DMS79 (cell line): ENCODE measurements at places on chromosomes 6 and 20.

- no peak for DNase-seq
These were observed 148.1 kb downstream of the ZDHHC14 start for GRCh38 chr6:157528931-157529653.

- no peak for DNase-seq
These were observed 19.8 kb downstream of the SUMO4 start for GRCh38 chr6:149419696-149420404.

- DNase-seq = no peak
These were observed 109.3 kb downstream of the ADGRG6 start for GRCh38 chr6:142411145-142411544.

DNA sequence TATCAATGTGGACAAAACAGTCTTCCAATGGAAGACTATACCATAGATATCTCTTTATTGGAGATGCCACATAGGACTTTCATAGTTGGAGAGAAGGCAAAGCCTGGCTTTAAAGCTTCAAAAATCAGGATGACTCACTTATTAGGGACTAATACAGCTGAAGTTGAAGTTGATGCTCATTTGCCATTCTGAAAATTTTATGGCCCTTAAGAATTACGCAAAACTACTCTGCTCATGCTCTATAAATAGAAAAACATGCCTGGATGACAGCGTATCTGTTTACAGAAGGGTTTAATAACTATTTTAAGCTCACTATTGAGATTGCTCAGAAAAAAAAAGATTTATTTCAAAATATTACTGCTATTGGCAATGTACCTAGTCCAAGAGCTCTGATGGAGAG is 155.5 kb upstream of the DST start:
- no peak for DNase-seq

DNA sequence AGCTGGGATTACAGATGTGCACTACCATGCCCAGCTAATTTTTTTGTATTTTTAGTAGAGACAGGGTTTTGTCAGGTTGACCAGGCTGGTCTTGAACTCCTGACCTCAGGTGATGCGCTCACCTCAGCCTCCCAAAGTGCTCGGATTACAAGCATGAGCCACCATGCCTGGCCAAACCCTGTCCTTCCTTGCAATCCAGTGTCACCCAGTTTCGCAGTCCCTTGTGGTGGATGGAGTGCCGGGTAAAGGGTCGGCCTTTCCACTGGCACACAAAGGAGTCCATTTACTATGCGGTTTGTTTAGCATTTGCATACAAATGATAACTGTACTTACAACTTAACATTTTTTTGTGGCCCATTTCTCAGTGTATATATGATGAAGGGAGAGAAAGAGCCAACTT is 99.3 kb upstream of the TIAM2 start:
- no peak for DNase-seq

GRCh38 chr20:63744158-63744557 is 4.6 kb downstream of the SLC2A4RG start:
- DNase-seq = no peak

DNA sequence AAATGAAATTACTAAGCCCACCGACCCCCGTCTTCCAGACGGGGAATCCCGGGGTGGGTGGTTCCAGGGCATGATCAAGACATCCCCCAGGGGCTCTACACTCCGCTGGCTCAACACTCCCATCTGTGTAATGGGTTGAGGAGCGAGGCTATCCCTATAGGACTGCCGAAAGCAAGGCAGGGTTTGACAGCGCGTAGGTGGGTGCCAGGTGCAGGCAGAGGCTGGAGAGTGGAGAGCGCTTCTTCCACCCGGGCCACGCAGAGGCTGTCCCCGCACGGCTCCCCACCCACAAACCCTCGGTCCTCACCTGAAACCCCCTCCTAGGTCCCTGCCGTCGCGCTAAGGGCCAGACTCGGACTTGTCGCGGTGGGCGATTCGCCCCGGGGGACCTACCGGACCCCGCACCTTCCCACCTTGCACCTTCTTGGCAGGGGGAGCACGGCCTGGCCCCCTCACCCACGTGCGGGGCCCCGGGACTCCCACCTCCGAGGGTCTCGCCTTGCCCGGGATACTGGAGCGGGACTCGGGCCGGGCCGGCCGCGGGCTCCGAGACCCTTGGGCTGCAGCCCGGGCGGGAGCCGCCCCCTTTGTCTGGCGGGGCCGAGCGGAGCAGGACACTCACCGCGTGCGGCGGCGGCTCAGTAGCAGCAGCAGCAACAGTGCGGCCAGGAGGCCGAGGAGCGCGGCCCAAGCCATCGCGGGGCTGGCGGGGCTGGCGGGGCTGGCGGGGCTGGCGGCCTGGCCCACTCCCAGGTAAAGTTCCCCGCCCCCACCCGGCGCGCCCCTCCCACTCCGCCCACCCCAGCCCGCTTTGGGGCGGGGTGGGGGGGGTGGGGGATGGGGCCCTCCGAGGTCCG is at the start of gene PTGIS:
PTGIS (minus strand) TSS at position 717 of the 857 bp plus-strand sequence; CDS start at position 696, 21 bp downstream.
- DNase-seq = no peak

- DNase-seq = no peak
These were observed 336.9 kb downstream of the CD83 start for GRCh38 chr6:14454473-14454775.

DNA sequence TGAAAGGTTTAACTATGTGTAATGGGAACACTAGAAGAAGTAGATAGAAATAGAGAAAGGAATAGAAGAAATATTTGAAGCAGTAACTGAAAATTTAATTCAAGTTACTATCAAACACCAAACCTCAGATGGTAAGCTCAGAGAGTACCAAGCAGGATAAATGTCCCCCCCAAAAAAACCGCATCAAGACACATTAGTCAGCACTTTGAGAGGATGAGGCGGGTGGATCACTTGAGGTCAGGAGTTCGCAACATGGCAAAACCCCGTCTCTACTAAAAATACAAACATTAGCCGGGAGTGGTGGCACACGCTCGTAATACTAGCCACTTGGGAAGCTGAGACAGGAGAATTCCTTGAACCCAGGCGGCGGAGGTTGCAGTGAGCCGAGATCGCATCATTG is 253.1 kb downstream of the C6orf118 start:
- DNase-seq = no peak

- no peak for DNase-seq
These were observed 339.7 kb downstream of the TBC1D32 start for GRCh38 chr6:120994573-120994967.

- no peak for DNase-seq
These were observed 29.8 kb downstream of the HM13 start for GRCh38 chr20:31543966-31544598.

GRCh38 chr20:57977141-57977540 is 251.3 kb downstream of the ANKRD60 start:
- no peak for DNase-seq

DNA sequence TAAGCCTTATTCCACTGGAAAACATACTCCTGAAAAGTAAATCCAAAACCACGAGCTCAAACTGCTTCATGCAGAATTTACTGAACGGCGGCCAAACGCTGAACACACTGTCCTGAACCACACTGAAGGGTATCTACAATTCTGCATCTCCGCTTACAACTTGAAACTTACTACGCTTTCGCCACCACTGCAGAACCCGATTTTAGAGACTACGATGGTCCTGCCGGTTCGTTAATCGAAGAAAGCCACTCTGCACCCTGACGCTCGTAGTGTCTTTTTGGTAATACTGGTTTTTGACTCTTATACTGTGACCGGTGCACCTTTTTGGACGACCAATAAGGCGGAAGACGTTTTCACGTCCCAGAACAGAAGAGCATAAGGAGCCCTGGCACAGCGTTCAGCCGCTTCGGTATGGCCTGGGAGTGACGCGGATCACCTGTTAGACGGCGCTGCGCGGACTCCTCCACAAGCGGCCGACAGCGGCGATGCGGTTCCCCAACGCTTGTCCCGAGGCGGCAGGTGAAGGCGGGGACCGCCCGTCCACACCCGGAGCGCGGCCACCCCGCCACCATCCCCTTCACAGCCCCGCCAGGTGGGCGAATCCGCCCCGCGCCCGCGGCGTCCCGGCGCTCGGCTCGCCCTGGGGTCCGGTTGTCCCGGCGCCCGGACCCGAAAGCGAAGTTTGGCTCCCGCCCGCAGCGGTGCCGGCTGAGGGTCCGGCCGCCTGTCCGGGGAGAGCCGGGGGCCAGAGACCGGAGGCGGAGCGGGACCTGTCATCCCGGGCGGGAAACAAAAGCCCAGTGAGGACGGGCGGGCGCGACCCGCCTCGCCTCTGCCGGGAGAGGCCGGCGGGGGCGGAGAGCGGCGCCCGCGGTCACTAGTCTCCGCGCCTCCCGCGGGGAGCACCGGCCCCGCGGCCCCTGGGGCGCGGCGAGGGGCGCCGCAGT is 784 bp downstream of the FKBP5 start:
- peak; percentile 37 for DNase-seq

GRCh38 chr6:158561938-158562337 is 2.0 kb downstream of the TMEM181 start:
- DNase-seq = no peak

DNA sequence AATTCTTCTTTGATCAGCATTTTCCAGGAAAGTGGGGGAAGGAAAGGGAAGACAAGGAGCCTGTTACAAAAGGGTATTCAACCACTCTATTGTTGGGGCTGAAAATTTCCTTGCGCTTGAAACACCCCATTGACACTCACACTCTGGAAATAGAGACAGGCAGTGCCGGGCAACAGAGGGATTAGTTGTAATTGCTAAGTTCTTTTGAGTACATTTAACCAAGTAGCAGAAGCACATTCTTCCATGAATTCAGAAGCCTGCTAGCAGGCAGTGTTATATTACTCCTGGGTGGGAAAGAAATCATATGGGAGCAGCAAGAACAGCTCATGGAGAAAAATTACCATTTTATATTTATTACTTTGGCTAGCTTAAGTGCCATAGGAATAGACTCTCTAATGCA is 745.5 kb downstream of the C6orf118 start:
- no peak for DNase-seq

DNA sequence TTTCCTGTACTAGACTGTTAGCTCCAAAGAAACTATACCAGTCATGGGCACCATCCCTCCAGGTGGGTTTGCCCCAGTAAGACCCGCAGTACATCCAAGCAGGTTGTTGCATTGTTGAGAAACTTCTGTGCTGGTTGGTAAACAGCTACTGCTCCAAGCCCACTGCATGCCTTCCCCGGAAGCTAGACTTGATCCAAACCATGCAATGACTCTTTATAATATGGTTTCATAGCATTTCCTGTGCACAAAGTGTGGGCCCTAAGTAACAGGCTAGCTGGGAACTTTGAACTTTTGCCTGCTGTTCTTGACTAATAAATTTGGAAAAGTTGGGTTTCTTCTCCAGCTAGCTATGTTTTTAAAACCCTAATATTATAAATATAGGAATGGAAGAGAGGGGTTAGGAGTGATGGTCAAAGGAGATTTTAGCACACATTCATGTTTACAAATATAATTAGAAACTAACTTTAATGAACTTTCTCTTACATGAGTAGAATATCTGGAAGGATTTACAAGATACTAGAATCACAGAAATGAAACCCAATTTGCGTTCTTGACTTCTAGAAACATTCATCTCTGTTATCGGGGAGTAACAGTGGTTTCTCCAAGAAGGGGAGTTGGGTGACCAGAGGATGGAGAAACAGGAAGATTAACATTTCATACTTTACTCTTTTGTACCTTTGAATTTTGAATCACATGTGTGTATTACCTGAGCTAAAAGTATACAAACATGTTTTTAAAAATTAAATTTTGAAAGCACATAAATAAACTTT is 51.7 kb downstream of the GFOD1 start:
- no peak for DNase-seq

- no peak for DNase-seq
These were observed 429.1 kb downstream of the HTR1B start for GRCh38 chr6:77034161-77034560.

DNA sequence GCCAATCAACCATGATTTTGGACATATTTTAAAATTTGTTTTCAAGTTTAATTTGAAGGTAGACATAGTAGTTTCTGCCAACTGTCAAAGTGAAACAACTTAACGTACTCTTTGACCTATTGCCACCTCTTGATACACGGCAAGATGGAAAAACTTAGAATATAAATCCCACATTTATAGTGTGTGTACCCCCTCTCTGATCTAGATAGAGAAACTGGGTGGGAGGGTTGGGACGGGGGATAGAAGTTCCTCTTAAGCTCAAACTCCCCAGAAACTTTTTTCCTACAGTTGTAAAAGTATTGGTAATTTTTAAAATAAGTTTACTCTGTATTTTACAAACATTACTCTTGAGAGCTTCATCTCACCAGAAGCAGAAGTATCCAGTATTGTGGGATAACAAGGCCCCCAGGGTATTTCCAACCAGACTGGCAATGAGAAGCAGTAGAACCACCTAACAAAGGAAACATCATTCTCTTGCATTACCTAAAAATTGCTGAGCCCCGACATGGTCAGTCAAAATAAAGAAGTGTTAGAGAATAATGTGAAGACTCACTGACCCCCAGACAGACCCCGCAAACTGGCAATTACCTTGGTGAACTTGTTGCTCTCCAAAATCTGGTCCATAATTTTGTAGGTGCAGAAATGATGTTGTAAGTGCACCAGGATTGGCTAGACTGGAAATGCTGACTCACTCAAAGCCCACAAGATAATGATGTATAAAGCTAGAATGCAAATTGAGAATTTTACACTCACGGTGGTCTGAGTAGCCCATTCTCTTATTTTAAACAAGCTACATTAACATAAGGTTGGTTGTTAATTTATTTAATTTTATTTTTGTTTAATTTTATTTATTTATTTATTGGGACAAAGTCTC is 74.7 kb upstream of the TNFAIP3 start:
- DNase-seq = no peak

DNA sequence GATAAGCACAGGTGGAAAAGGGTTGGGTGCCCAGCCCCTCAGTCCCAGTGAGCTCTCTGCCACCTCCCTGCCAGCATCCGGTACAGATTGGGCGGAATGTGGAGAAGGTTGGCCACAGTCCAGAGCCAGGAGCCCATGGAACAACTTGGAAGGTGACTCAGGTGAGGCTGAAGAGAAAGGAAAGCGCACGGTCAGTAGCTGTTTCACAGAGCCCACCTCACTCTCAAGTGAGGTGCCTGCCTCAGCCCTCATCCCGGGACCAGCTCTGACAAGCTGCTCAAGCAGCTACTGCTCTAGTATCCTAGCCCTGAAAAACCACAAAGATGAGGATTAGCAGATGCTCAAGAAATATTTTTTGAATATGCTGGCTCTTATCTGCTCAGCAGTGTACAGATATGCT is 1.1 kb upstream of the MMP24OS start:
- DNase-seq = no peak

GRCh38 chr6:163916315-163917081 is 502.0 kb downstream of the QKI start:
- no peak for DNase-seq

GRCh38 chr20:55333798-55334197 is 671.5 kb downstream of the CBLN4 start:
- no peak for DNase-seq

- DNase-seq = no peak
These were observed 112.0 kb downstream of the ATXN1 start for GRCh38 chr6:16649241-16649640.

DNA sequence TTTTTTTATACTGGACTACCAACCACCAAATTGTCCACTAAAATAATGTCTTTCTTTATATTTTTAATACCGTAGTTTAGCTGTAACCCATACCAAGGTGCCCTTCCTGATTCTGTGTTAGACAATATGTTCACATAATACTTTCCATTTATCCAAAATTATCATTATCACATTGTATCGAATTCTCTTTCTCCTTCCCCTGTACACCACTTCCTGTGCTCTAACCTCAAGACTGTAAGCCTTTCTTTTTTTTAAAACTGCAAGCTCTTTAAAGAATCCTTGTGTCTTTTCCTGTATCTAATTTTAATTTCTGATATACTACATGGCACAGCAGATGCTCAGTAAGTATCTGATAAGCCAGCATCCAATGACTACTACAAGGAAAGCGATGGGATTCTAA is 917.5 kb downstream of the EYS start:
- no peak for DNase-seq
